ENCODE measurements at places on chromosomes 13 and 19.

DNA sequence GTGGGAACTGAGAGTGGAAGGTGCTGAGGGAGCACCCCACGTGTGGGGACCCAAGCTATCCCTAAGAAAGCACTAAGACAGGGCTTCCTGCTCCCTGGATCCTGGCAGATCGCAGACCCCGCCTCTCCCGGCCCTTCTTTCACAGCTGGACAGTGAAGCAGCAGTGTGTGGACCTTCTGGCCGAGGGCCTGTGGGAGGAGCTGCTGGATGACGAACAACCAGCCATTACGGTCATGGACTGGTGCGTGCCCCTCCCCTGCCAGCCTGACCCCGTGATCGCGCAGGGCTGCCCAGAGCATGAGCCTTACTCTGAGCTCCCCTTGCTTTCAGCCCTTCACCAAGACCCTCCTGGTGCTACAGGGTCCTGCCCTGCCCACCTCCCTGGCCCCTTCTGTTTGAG, 2.3 kb downstream of the NCCRP1 start:
- DNase-seq: no peak

DNA sequence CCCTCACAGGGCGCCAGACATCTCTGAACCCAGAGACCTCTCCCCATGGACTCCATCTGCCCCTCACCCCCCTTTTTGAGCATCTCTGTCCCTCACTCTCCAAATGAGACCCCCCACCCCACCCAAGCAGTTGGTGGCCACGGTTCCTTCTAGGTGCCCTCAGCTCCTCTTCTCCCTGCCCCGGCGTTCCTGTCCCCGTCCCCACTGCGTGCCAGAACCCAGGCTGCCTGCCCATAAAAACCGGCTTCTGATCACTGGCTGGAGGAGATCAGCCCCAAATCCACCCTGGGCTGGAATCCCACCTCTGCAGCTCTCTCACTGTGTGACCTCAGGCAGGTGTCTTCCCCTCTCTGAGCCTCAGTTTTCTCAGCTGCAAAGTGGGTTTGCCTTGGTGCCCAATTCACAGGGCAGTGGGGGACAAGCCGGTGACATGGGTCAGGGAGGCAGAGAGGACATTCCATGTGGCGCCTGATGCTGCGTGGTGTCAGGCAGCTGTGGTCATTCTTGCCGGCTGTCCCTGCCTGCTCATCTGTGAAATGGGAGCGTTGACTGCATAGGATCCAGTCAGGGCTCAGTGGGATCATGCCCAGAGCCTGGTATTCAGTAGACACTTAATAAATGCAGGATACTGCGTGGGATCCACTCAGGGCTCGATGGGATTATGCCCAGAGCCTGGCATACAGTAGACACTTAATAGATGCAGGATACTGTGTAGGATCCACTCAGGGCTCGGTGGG, 25.5 kb downstream of the SMIM24 start:
- no peak for DNase-seq

GRCh38 chr13:36841391-36841790, 22.4 kb downstream of the RFXAP start:
- DNase-seq: no peak

GRCh38 chr19:54475706-54476105, 2.6 kb upstream of the CDC42EP5 start:
- no peak for DNase-seq

- no peak for DNase-seq
These were observed 322.7 kb downstream of the SUCLA2 start for GRCh38 chr13:47678201-47678968.

DNA sequence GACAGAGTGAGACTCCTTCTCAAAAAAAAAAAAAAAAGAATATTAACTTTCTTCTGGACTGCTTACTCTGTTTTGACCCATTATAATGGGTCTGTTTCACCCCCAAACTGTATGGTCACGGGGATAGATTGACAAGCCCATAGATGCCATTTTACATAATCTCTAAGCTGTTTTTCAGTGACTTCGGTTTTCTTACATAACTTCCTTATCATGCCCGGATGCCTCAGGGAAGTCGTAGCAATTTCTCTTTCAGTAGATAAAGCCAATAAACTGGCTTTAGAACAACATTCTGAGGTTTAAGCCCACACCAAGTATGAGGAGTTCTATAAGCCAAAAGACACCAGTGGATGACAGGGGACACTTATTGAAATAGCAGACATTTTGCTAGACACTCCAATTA, 5.9 kb upstream of the ZNF254 start:
- no peak for DNase-seq

DNA sequence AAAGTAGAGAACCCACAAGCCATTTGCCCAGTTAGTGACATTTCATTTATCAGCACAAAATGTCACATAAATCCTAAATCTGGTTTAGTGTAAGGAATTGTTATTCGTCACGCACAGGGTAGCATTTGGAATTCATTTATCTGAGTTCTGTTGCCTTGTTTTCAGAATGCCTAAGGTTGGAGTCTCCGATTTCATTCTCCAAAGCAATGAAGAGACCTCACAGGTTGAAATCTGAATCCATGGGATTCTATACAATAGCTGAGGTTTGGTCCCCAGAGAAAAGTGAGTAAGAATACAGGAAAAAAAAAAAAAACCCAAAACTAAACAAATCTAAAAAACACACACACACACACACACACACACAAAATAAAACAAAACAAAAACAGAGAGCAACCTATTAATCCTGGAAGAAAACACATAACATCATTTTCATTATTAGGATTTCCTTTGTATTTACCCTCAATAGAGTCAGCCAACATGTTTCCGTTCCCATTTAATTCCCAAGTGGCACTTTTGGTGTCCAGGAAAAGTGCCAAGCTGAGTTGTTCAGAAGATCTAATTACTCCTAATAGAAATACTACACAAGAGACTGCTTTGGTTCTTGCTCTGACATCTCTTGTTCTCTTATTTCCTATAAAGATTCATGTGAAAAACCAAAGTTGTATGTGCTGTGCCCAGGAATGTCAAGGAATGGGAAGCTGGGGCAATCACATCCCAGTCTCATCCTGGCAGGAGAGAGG, 36.2 kb upstream of the LRCH1 start:
- DNase-seq: no peak

- DNase-seq: no peak
These were observed 12.6 kb downstream of the PCDH17 start for GRCh38 chr13:57644106-57644505.

DNA sequence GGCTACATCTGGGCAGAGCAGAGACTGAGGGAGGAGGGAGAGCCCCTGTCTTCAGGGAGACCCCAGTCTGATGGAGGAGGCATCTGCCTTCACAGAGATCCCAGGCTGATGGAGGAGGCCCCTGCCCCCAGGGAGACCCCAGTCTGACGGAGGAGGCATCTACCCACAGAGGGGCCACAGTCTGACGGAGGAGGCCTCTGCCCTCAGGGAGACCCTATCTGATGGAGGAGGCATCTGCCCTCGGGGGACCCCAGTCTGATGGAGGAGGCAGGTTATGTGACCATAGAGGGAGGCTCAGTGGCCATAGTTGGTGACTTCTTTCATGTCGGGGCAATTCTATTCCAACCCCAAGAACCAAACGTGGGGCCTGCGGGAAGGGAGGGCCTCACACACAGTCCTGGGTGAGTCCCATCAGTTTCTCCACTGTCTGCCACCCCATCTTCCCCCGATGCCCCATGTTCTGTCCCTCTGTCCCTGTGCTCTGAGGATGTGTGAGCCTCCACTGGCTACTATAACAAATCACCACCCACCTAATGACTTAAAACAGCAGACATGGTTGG, 14.3 kb downstream of the MISP start:
- no peak for DNase-seq

- DNase-seq: peak; percentile 66
These were observed 11.6 kb upstream of the ASF1B start for GRCh38 chr19:14147797-14148605.

DNA sequence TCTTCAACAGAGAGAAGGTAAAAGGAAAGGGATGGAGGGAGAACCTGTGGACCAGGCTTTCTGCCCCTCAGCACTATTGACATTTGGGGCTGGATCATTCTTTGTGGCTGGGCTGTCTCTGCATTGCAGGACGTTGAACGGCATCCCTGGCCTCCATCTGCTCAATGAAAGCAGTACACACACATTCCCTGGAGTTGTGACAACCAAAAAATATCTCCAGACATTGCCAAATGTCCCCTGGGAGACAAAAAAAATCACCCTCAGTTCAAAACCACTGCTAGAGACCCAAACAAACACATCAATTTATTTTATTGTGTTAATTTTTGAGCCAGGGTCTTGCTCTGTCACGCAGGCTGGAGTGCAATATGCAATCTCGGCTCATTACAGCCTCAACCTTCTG, 43.3 kb downstream of the INSR start:
- DNase-seq: no peak

DNA sequence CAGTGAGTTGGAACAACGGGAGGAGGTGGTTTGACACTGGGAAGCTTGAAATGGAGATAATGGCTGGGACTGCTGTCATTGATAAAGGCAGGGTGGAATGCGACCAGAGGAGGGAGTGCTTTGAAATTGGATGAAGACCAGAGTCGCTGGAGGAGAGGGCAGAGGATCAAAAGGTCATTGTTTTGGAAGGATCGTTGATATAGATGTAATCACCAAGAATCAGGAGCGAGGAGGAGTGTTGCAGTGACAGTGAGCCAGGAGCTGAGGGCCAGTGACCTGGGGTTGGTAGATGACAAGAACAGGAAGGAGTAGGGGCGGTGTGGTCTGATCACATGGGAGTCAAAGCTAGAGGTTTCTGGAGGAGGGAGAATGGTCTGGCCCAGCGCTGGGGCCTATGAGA, 25.3 kb downstream of the TM9SF2 start:
- DNase-seq: no peak

- peak; percentile 86 for DNase-seq
These were observed 3.9 kb downstream of the MIDN start for GRCh38 chr19:1252221-1252820.
